ENCODE measurements at places on chromosomes 16 and 17.

GRCh38 chr17:79276821-79277220 lies 202.2 kb downstream of the ENGASE start:
- DNase-seq: no peak

DNA sequence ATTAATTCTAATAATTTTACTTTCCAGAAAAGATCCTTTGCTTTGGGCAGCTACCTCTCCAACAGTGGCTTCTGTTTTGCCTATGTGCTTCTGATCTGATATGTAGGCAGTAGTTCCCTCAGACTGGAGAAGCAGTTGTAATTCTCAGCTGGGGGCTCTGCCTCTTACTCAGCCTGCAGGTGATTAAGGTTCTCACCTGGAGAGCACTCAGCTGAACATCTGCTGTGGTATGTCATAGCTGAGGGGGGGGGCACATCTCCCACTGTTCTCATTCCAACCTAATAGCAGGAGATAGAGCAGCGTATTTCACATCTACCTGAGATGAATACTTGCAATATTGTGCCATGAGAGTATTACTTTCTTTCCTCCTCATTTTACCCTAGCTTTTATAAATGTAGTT lies 511.9 kb upstream of the CDH8 start:
- DNase-seq: no peak

DNA sequence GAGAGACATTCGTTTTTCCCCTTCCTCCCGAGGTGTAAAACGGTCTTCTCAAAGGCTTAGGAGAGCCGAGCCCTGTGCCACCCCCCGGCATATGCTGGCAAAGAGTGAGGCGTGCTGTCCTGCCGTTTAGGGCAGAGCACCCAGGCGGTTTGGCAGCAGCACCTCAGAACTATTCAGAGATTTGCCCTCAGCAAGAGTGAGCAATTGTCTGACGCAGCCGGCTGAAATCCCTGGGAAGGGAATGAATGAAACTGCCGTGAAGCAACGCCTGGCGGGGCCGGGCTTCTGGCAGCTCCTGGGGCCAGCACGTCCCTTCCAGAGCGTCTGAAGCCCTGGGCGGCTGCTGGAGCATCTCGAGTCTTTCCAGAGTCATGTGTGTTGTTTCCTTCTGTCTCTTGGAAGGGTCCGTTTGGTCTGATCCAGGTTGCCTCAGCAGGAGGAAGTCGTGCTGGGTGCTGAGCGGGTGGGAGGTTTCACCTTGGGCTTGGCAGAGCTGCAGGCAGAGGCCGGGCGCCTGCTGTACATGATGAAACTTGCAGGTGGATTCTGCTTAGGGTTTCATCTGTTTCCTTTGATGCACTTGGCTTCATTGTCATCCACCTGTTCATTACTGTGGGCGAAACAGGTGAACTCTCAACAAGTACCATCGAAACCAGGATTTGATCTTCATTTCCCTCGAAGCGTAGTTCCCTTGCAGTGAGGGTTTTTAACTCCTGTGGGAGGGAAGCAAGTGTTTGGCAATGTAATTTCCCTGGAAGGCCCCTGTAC lies 35.4 kb downstream of the TBCD start:
- no peak for DNase-seq

GRCh38 chr16:8631818-8632465 lies 10.4 kb downstream of the METTL22 start:
- DNase-seq: no peak

DNA sequence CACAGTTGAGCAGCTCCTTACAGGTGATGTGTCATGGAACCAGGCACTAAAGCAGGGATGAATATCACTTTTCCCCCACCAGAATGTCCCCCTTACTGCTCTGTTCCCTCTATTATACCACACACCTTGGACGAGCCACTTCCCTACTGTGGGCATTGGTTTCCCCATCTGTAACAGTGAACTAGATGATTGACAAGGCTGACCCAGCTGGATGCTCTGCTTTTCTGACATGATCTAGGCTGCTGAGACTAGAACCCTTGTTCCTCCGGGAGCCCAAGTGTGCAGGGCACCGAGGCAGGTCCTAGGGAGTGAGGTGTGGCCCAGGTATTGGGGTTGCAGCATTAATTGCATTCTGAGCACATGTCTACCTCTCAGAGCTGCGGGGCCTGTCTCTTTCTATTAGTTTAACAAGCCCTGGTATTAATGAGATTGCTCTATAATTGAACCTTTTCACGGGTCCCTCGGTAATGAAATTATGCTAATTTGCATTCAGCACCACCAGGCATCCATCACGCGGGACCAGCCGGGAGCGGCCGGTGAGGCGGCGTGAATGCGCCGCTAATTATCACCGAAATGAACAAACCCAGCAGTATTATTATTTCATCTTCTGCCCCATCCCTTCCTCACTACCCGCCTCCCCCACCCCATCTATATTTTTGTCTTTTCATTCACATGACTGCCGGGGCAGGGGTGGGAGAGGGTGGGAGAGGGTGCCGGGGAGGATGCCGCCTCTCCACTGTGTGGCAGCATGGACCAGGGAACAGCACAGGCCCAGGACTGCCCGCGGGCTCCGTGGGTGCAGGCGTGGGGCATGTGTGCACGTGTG lies 121.1 kb downstream of the CYLD start:
- no peak for DNase-seq

DNA sequence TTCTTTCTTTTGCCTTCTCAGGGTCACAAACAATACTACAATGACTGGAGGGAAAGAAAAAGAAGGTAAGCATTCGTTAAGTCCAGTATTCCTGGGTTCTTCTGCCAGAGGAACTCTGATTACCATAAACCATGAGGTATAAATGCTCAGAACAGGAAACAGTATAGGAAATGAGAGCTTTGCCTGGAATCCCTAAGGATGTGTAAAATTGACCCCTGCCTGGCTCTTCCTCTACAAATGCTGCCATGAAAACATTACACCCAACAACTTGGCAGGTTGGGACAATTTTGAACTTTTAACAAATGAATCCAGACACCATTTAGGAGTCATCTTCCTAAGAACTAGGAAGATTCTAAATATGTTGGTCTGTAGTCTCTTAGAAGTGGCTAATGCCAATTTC lies 173.8 kb downstream of the CDH11 start:
- no peak for DNase-seq

GRCh38 chr16:28537964-28538732 lies 626 bp downstream of the NUPR1 start:
- DNase-seq: no peak

GRCh38 chr16:67563708-67564468 lies 1.6 kb downstream of the CTCF start:
- DNase-seq: no peak

GRCh38 chr16:57527610-57528360 lies 8.6 kb downstream of the CCDC102A start:
- no peak for DNase-seq

DNA sequence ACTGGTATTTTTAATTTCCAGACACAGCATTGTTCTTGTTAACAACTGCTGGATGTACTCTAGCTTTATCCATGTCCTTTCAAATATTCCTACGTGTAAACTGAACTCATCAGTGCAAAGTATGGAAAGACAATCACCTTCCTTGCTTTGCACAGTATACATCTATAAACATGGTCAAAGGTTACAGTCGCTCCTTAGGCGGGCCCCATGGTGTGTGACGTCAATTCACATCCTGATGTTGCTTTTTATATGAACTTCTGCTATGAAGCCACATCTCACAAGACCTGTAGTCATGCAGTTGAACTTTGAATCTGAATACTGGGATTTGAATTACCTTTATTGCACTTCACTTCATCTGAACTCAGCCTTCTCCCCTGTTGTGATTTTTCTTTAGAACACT lies 447.6 kb upstream of the PSMD7 start:
- DNase-seq: no peak

- no peak for DNase-seq
Observed at GRCh38 chr17:4163951-4164350, 21.0 kb downstream of the CYB5D2 start.

- no peak for DNase-seq
Observed at GRCh38 chr16:22885951-22886350, 72.0 kb downstream of the HS3ST2 start.

DNA sequence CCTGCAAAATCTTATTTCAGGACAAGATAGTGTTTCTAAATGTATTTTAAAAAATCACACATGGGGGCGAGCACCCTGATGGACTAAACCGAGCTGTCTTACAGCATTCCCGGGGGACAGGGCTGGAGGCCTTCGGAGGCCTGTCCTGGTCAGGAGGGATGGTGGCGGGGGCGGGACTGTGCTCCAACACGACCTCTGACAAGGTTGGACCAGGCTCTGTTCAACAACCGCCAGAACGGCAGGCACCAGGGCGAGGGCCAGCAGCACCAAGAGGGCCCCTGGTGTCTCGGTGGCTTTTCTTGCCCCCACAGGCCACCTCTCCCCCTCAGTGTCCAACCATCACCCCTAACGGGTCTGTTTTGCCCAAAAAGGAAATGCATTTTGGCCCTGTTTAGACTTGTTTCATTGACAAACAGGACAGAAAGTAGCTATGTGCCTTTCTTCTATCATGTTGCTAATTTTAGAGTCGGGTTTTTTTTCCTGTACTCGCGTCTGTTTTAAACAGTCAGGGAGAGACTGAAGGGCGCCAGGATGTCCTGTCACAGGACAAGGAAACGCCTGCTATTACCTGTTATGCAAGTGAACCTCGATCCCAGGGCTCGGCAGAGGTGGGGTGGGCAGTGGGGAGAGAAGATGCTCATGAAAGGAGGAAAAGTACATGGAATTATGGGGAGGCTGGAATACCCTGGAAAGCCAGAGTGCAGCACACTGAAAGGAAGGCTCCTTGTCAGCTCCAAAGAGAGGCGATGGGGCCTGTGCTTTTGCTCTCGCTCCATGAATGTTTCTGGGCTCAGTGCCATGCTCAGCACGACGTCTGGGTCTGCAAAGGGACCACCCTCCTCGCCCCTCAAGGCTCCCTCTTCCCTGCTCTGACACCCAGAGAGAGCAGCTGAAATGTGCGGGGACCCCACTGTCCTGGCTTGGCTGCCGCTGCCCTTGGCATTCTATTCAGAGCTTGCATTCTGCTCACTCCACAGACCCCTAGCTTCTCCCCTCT lies 11.9 kb downstream of the TMEM204 start:
- DNase-seq: no peak

- no peak for DNase-seq
Observed at GRCh38 chr17:76135810-76136188, 5.2 kb downstream of the FOXJ1 start.

Measured in stimulated activated CD4-positive, alpha-beta T cell treated with anti-CD3 and anti-CD28 coated beads, Interleukin-15, amount 100 ng/mL, for 48 hours (primary cell).